Foreskin melanocyte (primary cell): ENCODE measurements at places on chromosomes 16 and 17.

GRCh38 chr16:10969615-10970014, 25.3 kb downstream of the CLEC16A start:
- DNase-seq: no peak

- no peak for DNase-seq
Observed at GRCh38 chr16:55146966-55147365, 177.0 kb upstream of the IRX6 start.

DNA sequence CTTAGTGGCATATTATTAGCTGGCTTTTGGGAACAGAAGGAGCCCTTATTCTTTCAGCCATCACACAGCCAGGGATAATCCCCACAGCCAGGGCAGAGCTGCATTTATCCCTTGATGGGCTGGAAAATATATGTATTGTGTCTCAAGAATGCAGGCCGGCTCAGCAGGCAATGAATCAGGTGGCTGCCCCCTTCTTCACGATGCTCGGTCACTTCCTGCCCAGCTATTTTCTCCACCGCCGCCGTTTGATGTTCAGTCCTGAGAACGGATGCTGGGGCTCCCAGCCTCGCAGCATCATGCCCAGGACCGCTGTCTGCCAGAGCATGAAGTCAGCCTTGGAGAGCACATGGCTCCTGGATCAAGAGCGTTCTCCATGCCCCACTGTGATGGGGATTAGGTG, 4.3 kb upstream of the MYH3 start:
- no peak for DNase-seq

DNA sequence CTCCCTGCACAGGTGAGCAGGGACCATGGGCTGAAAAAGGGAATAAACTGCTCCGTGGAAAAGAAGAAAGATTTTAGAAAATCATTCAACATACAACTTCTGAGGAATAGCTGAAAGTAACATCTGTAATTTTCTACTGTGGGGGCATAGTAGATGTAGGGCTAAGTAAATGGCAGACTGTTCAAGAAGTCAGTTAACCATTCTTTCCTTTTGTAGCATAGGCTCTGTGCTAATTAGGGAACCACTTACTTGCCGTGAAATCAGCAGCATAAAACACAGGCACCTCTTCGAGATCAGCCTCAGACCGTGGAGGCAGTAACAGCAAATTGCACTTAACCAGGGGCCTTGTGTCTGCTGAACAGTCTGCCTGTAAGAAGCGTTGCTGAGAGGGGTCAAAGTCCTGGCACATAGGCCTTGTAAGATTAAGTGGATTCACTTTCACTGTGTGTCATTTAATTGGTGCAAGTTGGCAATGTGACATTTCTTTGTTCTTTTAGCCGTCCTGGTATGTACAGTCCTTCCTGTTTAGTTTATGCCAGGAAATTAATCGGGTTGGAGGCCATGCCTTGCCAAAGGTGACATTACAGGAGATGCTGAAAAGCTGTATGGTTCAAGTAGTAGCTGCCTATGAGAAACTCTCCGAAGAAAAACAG, 10.4 kb downstream of the COG1 start:
- DNase-seq: no peak

- DNase-seq: no peak
Observed at GRCh38 chr16:58670177-58670576, 14.4 kb downstream of the SLC38A7 start.

GRCh38 chr16:2471016-2471652, at the start of gene NTN3:
NTN3 (plus strand) TSS chr16:2471297; CDS start chr16:2471702, 405 bp downstream.
- no peak for DNase-seq

DNA sequence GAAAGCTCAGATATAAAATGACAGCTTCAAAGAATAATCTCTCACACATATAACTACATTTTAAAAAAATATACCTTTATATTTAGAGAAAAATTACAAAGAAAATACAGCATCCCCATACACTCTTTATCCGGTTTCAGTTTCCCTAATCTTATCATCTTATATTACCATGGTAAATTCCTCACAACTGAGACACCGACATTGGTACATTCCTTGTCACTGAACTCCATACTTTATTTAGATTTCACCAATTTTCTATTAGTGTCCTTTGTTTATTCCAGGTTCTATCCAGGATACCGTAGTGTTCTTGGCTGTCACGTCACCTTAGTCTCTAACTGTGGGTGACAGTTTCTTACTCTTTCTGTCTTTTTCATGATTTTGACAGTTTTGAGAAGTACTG, 22.0 kb upstream of the ABCA10 start:
- DNase-seq: no peak

- DNase-seq: no peak
Observed at GRCh38 chr16:51816929-51817328, 665.9 kb upstream of the SALL1 start.

DNA sequence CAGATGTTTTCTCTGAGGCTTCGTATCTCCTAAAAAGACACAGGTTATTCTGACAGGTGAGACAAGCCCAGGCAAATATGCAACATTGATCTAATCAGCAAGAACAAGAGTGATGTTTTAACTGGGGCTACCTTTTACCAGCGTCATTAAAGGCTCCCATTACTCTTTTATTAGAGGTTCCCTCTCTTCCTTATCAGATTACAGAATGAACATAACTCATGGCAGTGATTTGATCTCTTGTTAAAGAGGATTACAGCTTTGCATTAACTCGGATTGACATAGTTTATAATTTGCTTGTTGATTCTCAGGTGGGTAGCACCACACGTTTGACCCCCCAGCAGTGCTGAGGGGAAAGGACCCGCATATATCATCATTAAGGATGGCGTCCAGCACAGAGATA, 90.5 kb downstream of the AATF start:
- no peak for DNase-seq

GRCh38 chr17:40500709-40501108, 714 bp downstream of the TNS4 start:
- no peak for DNase-seq

GRCh38 chr16:2426941-2427361, 2.3 kb upstream of the CCNF start:
- DNase-seq: no peak

- DNase-seq: no peak
Observed at GRCh38 chr17:77555741-77556291, 402.7 kb upstream of the TNRC6C start.

DNA sequence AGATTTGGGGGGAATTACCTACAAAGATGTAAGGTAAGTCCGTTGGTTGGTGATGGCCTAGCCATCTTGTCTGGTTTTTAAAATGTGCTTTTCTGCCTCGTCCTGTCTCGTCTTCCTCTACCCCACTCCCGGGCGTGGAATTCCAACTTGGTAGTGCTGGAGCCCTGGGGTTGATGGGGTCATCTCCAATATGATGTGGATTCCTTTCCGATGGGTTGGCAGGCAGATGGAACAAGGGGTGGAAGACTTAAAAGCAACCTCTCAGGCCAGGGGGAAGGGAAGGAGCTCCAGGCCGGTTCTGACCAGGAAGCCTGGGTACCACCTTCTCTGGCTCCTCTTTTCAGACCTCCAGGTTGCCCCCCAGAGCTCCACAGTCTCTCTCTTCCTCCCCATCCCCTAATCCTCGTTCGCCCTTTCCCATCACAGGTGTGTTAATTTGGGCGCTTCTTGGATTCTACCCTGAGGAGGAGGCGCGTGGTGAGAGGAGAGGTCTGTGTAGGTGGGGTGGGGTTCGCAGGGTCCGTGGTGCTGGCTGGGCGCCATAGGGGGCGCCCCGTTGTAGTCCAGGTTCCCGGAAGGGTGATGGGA, 5.1 kb upstream of the HOXB2 start:
- DNase-seq: no peak

- DNase-seq: no peak
Observed at GRCh38 chr17:18331879-18332278, 16.8 kb downstream of the SMCR8 start.

DNA sequence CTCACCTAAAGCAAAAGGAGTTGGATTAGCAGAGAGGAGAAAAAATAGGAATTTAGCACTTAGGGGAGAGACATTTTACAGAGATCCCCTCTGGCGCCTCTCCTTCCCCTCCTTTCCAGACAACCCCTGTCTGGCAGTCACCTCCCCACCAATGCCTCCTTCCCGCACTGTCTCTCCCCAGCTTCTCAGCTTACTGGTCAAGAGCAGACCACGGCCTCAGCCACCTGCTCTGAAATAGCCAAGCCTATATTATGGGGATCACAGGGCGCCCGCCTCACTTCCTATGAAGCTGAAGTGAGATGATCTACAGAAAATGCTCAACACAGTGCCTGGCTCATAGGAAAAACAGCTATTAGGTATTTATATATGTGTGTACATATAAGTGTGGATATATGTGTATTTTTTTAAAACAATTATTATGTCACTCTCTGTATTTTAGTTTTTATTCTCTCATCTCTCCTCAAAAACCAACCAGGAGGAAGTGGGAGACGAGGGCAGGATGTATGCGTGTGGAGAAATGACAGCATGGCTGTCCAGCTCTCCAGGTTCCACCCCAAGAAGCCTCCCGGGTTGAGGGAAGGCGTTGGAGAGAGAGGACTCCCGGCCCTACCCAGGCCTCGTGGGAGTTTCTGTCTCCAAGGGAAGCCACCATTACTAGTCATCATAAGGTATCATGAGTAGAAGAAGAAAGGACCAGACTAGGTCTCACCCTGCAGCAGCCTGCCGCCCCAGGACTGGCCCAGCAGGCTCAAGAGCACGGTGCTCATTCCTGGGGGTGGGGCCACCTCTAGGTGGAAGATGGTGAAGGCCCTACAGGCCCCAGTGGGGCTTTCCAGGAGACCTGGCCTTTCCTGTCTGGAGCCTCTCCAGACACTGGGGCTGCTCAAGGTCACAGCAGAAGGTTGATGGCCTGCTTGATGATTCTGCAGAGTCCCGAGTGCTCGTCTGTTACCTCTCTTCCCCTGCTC, 27.2 kb downstream of the MAP3K14 start:
- no peak for DNase-seq
